Activated T-helper 1 cell treated with Interleukin-2 at 50 U/mL for 16 hours (primary cell): ENCODE measurements at places on chromosomes 11 and 22.
A peak's percentile ranks its signal among the peaks of the same experiment; 100 is the strongest.

DNA sequence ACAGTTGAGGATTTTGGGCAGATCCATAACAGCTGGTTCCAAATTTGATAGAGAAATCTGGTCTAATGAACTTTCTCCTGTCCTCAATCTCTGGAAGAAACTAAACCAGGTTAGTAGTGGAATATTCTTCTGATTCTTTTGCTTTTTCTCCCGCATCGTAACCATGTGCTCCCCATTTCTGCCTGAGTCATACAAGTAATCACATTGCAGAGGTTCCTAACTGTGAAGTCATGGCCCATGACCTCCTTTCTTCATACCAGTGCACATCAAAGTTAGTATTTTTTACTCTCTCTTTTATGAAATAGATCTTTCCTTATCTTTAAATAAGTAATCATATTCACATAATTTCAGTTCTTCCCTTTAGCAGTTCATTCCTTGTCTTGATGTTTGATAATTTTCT is 249.0 kb downstream of the DYNC2H1 start:
- DNase-seq: no peak

- DNase-seq: no peak
These were observed 14.3 kb downstream of the CD44 start for GRCh38 chr11:35153280-35153679.

DNA sequence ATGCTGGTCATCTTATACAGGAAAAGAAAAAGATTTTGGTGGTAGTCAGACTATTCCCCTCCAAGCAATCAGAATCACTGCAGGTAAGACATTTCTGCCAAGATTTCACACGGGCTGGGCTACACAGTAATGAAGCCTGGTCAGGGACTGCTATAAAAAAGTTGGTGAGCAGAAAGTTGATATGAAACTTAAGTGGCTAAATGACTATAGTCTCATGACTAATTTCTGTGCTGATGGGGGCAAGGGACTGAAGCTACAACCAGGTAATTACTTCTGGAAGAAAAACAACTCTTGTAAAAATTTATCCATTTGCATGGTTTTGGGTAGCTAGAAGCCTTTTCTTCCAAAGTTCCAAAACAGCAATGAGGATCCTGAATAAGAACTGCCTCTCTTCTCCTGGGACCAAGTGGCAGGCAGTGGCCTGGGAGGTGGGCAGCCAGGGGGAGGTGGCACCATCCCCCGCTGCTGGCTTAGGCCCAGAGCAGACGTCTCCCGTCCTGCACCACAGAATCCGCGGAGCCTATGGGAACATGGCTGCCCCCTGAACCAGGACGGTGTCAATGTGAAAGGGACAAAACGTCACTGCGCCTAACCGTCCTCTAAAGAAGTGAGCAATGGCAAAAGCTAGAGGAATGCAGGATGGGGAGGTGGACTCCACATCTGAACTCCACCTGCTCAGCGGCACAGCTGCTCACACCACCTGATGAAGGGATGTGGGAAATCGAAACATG is 122.6 kb upstream of the LMO1 start:
- no peak for DNase-seq

GRCh38 chr11:116535120-116535519 is 237.7 kb downstream of the BUD13 start:
- no peak for DNase-seq

DNA sequence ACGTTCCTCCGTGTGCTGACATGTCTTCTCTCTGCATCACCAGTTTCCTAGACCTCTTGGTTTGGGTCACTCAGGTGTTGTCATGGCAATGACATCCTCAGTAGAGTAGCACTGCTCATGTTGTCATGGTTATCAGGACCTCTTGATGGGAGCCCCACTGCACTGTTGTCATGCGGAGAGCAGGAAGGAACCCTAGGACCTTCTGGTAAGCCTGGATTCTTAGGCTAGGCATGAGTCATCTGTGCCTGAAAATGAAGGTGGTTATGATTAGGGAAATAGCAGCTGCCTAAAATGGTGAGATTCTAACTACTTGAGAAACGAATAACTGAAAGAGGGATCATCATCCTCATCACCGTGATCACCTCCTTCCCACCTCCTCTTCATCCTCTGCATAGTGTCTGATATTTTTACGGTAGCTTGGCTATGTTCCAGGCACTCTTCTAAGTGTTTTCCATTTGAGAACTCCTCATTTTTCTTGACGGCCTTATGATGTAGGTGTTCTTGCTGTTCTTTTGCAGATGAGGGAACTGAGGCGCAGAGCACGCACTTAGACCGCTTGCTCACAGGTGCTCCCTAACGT is 858.4 kb downstream of the NTM start:
- DNase-seq: no peak

GRCh38 chr22:37684803-37685615 is 1.1 kb upstream of the NOL12 start:
- no peak for DNase-seq

DNA sequence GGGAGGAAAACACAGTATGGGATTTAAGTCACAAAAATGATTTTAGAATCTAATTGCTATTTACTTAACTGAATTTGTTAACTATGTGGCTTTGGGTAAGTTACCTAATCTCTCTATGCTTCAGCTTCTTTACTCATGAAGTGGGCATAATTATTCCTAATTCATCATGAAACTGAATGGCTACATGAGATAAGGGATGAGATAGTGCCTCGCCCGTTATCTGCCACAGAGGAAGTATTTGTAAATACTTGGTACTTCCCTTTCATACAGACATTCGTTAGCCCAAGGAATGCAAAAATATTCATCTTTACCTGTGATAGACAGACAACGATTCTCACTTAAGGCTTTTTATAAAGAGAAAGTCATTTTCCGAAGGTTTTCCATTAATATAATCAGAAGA is 221.2 kb upstream of the BLID start:
- no peak for DNase-seq

GRCh38 chr11:33891714-33892327 is at the start of gene LMO2:
TSS of gene LMO2 (minus strand) at chr11:33892076. CDS start at chr11:33869716, 22,360 bp downstream.
- no peak for DNase-seq

GRCh38 chr22:29916007-29916544 is 33.1 kb downstream of the MTMR3 start:
- DNase-seq: no peak

GRCh38 chr11:78535027-78535426 is 39.6 kb downstream of the NARS2 start:
- DNase-seq: no peak

GRCh38 chr11:63908631-63909401 is 8.1 kb downstream of the RCOR2 start:
- no peak for DNase-seq

GRCh38 chr11:114260077-114260476 is 36.1 kb upstream of the NNMT start:
- no peak for DNase-seq

DNA sequence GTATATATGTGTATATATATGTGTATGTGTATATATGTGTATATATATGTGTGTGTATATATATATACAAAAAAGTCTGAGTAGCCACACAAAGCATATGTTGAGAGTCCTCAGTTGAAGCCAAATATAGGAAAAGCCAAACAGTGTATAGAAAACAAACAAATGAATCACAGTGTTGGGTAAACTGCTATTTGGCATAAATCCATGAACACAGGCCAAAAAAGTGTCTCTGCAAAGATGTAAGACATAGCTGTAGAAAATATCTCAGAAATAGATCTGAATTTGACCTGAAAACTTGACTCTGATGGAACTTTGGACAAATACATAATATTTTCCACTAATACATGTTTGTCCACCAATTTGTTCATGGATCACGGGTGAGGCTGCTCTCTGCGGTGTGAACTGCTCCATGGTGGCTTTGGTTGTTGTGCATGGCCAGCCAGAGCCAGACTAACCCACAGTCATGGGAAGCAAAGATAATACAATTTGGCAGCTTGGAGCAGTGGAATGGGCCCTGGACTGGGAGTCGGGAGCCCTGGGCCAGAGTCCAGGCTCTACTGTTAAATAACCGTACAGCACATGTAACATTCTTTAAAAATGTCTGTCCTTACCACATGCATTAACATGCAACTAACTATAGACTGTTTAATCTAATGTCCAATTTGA is 76.9 kb upstream of the EED start:
- no peak for DNase-seq

GRCh38 chr11:60315871-60316270 is 11.2 kb upstream of the MS4A6E start:
- no peak for DNase-seq

DNA sequence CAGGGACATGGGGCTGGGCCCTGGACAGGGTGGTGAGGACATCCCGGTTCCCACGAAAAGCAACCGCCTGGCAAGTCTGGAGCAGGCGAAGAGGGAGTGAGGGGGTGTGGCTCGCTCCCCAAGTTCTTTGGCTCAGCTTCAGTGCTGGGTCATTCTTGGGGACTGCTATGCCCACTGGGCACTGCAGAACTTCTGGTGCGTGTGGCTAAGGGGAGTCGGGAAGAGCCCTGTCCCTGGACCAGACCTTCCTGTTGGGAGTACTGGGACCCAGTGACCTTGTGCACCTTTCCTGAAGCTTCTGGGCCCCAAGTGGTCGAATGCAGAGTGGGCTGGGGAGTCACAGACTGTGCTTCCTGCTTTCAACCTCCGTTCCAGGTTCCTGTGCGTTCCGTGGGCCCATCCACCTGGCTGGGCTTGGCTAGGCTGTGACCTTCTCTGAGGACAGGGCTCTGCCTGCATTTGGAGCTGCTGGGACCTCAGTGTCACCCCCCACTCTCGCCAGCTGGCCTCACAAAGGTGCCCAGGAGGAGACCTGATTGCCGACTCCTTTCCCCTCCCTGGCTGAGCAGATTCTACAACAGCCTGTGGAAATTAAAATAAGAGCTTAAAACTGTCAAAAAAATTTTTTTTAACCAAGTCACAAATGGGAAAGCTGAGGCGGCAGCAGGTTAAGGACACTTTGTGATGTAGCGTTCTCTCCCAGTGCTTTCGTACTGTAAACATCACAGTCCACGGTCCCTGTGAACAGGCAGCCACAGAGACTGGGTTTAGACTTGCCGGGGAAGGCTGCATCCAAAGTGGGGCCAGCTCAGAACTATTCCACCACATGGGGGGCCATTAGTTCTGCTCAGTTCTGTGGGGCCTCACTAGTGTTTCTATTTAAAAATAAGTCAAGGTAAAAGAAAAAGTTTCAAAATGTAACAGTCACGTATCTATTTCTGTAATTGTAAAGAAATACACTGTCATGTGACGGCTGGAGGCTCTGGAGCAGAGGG is 63.8 kb upstream of the WNT7B start:
- DNase-seq: no peak

DNA sequence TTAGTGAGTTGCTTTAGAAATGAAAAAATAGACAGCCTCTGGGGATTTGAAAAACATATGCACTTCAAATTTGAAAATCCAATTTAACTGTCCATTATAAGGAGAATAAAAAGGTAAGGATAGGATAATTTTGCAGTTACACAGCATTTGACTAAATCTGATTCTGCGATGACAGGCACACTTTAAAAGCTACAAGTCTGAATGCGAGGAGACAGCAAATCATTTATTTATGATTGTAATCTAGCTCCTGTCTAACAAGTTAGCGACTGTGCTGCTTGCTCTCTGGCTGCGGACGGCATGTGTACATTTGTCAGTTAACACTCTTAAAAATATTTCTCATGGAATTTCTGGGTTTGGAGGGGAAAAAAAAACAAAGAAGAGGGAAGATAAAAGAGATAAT is 514.8 kb downstream of the MN1 start:
- DNase-seq: no peak

- no peak for DNase-seq
These were observed 13.8 kb downstream of the MMP20 start for GRCh38 chr11:102611291-102611690.

DNA sequence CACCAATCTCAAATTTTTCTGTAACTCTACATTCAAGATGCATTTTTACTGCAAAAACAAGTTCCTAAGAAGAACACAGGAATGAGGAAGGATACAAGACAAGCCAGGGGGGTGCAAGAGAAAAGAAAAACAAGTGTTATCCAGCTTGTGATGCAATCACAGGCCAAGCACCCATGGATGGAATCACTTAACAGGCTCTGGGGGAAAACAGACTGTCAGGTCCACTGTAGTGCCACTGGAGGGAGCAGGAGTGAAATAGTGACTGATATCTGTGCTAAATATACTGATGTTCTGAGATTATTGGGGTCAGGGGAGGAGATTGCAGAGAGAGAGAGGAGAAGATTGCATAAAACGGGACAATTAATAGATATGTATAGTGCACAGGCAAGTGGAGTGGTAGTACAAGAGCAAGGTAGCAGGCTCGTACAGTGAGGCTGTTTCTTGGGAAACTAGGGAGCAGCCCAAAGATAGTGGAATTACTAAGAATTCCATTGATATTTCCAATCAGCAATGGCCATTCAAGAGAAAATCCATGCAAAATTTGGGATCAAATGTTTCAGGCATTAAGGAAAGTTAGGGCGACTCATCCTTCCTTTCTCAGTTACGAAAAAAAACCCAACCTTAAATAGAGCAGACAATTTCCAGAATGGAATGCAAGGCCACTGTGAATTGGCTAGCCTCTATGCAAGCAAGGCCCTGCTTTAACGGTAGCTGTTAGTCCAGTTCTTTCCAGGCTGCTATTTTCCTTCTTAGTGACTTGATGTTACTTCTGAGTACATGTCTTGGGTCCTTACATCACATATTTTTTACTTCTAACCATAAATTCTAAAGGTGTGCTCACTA is 52.2 kb upstream of the CEP126 start:
- DNase-seq: no peak

DNA sequence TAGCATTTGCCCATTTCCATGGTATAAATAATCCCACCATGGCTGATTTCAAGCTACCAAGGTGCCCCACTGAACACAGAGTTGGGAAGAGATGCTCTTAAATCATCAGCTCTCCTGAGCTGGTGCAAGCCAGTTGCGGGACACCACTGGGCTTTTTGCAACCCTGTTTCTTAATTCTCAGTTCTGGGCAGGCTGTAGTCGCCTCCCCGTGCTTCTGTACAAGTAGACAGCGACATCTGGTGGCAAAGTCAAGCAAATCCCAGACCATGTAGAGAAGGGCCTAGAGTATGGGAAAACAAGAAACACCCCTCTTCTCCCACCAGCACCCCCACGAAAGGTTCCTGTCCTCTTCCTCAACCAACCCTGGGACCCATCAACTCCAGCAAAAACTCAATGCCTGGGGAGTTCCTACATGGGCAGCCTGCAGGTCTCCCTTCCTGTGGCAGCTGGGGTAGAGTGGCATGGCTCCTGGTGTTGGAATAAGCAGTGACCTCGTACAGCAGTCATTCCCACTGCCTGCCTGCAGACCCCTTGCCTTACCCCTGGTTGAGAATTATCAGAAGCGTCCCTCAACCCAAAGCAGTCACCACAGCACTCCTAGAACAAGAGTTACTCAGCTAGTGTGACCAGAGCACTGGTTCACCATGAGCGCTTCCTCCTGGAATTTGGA is 68.4 kb downstream of the IGLL5 start:
- DNase-seq: peak; percentile 36

- DNase-seq: no peak
These were observed 20.6 kb upstream of the SCGB1D1 start for GRCh38 chr11:62169448-62169847.

DNA sequence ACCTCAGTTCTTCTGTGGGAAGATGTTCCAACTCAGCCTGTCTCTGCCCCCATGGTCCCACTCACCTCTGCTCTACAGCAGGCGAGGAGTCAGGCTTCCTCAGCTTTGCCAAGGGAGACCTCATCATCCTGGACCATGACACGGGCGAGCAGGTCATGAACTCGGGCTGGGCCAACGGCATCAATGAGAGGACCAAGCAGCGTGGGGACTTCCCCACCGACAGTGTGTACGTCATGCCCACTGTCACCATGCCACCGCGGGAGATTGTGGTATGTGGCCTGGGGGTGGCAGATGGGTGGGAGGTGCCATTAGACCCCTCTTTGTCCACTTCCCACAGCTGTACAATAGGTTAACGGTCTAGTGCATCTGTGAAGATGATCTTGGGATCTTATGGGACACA is 73.3 kb downstream of the MYO7A start:
- no peak for DNase-seq

GRCh38 chr11:66322732-66323427 is 6.0 kb upstream of the CD248 start:
- DNase-seq: no peak
